Activated CD8-positive, alpha-beta memory T cell treated with anti-CD3 and anti-CD28 coated beads, Interleukin-2, amount 10 ng/mL, durations not matched to agents 7 days and 5 days (primary cell): ENCODE measurements at places on chromosomes 2 and 18. TPM values are rescaled to one million over a fixed set of nuclear protein-coding genes. Genes with fewer than 3 reads are reported as not detected.

CCDC141 gene
- total RNA-seq: 12.5 TPM

ZSWIM2 gene
- total RNA-seq: not detected

GPR39 gene
- not detected for total RNA-seq

VIL1 gene
- total RNA-seq: 0.73 TPM

FOXI3 gene
- not detected for total RNA-seq

SLC5A7 gene
- not detected for total RNA-seq

POTEJ gene
- not detected for total RNA-seq

GRCh38 chr2:177285892-177286715 lies 21.6 kb upstream of the NFE2L2 start:
- no peak for DNase-seq

- DNase-seq: peak; percentile 67
These were observed 41.6 kb downstream of the ANKRD44 start for GRCh38 chr2:197268786-197269584.

DNA sequence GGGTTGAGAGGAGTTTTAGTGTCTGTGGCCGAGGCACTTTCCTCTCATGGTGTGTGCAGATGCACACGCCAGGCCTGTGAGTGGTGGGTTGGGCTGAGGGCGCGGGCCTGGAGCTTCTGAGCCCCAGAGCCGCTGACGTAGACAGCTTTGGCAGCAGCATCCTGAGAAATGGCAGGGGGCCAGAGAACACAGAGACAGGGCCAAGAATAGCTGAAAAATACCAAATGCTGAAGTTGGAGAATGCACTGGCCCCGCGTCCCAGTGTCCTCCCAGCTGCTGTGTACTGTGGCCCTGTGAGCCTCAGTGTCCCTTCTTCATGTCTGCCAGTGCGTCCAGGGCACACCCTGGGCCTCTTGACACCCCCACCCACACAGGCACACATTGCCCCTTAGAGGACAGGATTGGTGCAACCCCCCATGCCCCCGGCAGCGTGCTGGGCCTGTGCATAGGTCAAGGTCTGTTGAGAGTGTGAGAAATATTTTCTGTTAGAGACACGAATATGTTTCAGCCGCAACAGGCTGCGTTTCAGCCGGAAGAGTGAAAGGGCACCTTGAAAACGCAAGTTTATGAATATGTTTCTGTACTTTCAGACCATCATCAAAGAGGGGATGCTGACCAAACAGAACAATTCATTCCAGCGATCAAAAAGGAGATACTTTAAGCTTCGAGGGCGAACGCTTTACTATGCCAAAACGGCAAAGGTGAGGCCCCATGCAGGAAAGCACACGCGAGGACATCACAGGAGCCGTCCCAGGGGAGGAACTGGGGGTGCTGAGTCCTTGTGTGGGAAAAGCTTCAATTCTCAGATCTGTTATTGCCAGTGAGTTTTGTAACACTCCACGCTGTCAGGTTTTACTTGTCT lies 33.6 kb downstream of the DGKD start:
- no peak for DNase-seq
